MG63 (cell line): ENCODE measurements at places on chromosomes 4 and X. TPM values are rescaled to one million over a fixed set of nuclear protein-coding genes. Genes with fewer than 3 reads are reported as not detected.

- no peak for DNase-seq
Measured at GRCh38 chrX:84710611-84711010, 208.4 kb upstream of the HDX start.

DNA sequence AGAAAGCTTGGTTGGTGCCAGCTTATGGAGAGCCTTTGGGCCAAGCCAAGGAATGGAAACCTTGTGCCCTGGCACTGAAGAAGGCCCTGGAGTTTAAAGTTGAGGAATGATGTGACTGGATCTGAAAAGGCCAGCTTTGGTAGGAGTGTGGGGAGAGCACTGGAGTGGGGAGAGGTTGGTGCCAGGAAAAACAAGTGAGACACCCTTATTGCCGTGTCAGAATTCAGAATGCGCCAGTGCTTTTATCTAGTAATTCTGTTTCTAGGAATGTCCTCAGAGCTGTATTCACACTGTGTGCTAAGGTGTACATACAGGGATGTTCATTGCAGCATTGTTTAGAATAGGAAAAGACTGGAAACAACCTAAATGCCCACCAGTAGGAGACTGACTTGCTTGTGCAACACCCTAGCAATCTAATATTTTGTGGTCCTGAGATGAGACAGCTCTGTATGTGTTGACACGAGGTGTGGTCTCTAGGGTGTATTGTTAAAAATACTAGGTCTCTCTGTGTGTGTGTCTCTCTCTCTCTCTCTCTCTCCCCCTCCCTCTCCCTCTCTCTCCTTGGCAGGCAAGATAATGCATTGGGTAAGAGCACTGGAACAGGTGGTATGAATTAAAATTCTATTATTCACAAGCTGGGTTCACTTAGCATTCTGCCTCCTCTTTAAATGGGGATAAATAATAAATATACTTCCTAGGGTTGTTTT is 107.8 kb downstream of the GATB start:
- DNase-seq = no peak

DNA sequence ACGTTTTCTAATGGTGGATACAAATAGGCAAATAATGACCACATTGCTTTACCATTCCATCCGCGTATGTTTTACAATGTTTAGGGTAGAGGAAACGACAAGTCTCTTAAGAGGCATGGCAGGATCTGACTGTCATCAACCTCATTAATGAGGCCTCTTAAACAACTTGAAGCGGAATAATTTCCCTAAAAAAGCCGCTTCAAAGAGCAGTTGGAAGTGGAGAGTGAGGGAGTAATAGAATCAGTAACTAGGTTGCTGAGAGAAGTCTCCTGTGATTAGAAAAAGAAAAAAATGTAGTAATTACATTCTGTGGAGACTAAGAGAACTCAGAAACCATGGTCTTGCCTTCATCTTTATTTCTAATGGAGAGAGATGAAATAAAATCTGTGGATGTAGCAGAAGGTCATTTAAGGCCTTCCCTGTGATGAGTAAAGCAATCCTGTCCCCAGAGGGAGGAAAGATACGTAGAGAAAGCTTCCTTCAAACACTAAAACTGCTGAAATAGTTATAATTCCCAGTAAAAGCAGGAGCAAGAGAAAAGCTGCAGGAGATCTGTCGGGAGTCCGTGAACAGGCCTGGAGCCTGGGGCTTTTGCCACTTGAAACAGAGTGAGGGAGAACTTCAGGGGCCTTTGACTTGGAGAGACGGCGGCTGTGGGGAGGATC is 11.1 kb upstream of the SEPSECS start:
- no peak for DNase-seq

GRCh38 chr4:31045151-31045550 is 325.0 kb downstream of the PCDH7 start:
- no peak for DNase-seq

- peak; percentile 65 for DNase-seq
Measured at GRCh38 chr4:139083607-139083955, 68.0 kb downstream of the NOCT start.

- no peak for DNase-seq
Measured at GRCh38 chrX:115268421-115268820, 21.1 kb upstream of the LUZP4 start.

GRCh38 chr4:104385713-104386112 is 109.0 kb downstream of the CXXC4 start:
- DNase-seq = no peak

DNA sequence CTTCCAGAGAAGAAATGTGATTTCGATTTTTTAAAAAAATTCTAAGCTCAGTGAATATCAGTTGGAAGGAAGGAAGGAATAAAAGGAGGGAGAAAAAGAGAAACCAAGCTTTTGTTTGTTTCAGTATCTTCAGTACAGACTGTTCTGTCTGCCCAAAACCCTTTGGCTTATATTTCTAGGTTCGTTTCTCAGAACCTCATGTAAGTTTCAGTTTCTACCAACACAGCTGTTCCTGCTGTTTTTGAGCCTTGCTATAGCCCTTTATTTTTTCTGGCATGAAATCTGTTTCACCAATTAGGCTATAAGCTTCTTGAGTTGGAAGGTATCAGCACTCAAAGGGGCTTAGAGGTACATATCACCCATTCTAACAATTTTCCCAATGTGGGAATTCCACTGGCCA is 157.9 kb downstream of the GBA3 start:
- DNase-seq = no peak

DNA sequence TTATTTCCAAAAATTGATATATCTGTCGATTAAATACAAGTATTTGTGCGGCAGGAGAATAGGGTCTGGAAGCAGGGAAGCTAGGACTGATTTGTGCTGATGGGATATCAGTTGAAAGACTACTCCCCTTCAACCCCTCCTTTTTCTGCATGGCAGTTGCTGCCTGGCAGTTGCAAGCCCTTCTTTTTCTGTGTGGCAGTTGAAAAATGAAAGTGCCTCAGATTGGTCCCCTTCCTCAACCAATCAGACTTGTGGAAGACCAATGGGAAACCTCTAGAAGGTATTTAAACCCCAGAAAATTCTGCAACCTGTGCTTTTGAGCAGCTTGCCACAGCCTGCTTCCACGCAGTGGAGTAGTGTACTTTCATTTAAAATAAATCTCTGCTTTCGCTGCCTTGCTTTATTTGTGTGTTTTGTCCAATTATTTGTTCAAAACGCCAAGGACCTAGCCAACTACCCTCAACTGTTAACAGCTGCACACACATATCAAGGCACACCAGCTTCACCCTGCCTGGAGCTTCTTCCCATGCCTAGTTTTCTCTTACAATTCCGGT is 1.5 kb upstream of the TMA16 start:
- no peak for DNase-seq

DNA sequence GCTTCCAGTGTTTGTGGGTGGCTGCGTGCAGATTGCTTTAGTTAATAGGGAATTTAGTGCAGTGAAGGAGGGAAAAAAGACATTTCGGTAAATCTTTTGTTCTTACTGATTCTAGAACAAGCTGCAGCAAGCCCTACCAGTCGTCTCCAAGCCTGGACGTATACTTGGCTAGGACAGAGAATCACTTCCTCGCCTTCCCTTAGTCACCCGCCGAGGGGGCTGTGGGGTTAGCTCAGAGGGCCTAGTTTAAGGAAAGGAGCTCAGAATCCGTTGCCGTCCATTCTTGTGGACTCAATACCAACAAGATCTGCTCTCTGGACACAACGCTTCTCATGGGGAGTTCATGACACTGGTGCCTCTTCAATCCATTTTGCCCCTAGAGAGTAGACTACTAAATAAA is 36.3 kb upstream of the FAT1 start:
- no peak for DNase-seq

GRCh38 chr4:89491761-89492160 is 184.2 kb upstream of the GPRIN3 start:
- no peak for DNase-seq

GRCh38 chr4:107988763-107989035 is 990 bp upstream of the HADH start:
- DNase-seq = no peak

DNA sequence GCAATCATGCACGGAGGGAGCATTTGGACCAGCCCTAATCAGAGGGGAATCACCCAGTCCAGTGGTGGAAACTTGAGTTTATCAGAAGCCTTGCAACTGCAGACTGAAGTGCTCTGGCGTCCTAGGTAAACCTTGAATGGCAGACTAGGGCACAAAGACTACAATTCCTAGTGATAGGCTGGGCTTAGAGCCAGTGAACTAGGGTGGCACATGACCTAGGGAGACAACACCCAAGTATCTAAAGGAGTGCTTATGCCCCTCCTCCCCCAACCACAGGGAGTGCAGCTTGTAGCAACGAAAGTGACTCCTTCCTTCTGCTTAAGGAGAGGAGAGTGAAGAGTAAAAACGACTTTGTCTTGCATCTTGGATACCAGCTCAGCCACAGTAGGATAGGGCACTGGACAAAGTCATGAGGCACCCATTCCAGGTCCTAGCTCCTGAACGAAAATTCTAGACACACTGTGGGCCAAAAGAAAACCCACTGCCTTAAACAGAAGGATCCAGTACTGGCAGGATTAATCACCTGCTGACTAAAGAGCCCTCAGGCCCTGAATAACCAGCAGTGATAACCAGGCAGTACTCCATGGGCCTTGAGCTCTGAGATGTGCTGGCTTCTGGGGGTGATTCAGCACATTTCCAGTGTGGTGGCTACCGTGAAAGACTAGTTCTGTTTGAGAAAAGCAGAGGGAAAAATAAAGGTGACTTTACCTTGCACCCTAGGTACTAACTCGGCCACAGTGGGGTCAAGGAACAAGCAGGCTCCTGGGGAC is 58.7 kb upstream of the STARD8 start:
- no peak for DNase-seq

DNA sequence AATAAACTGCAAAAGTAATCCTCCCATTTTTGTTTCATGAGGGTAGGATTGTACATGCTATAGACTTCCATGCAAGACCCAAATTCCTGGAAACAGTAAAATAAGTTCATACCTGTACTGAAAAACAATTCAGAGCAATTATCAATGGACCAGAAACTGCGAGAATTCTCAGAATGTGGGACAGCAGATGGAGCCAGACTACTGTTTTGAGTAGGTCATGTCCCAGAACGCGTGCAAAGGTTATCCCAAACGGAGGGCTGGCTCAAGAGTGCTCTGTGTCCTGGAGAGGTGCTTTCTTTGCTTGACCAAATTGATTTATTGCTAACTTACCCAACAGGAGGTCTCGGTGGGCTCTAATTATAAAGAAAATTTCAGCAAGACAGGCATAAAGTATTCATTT is 1.7 kb upstream of the MAGEH1 start:
- DNase-seq = no peak

DNA sequence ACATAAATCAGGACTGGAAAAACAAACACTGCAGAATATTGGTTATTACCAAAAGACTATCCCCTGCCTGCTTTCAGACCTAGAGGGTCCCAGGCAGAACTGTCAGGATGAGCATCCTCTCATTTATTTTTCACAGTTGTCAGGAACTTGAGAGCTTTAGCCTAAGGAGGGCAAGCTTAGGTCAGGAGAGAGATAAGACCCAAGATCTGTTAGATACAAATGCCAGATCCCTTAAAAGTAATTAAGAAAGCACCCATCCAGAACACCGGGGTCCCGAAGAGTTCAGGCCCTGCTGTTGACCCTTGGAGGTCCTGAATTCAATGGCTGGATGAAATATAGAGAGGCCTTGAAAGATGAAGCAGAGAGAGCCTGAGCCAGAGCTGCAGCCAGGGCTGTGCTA is 5.9 kb upstream of the MAGEB3 start:
- DNase-seq = no peak

- DNase-seq = no peak
Measured at GRCh38 chr4:79798047-79798446, 275.0 kb downstream of the ANTXR2 start.

DNA sequence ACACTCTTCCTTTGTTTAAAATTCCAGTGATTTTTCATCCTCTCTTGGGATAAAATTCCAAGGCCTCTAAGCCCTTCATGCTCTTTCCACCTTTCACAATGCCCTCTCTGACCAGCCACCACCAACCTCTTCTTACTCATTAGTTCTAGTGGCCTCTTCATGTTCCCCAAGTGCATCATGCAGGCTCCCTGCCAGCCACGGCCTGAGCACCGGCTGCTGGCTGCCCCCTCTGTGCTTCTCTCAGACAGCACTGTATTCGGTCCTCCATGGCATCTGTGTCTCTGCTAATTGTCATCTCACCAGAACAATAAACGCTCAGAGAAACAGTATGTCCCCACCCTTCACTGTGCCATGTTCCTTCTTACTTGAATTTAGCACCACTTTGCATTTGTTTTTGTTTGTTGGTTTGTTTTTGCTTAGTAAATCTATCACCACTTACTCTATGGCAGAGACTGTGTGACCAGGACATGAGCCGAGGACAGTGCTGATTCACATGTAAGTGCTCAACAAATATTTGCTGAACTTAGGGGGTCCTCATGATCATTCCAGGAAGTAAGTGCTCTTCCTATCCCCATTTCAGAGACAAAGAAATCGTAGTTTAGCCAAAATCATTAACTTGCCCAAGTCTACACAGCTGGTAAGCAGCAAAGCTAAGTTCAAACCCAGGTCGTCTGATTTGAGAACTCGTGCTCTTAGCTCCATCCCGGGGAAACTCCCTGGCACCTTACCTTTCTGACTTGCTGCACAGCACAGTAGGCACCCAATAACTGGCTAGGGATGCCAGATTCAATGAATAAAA is 77.1 kb upstream of the UCP1 start:
- DNase-seq = no peak

DNA sequence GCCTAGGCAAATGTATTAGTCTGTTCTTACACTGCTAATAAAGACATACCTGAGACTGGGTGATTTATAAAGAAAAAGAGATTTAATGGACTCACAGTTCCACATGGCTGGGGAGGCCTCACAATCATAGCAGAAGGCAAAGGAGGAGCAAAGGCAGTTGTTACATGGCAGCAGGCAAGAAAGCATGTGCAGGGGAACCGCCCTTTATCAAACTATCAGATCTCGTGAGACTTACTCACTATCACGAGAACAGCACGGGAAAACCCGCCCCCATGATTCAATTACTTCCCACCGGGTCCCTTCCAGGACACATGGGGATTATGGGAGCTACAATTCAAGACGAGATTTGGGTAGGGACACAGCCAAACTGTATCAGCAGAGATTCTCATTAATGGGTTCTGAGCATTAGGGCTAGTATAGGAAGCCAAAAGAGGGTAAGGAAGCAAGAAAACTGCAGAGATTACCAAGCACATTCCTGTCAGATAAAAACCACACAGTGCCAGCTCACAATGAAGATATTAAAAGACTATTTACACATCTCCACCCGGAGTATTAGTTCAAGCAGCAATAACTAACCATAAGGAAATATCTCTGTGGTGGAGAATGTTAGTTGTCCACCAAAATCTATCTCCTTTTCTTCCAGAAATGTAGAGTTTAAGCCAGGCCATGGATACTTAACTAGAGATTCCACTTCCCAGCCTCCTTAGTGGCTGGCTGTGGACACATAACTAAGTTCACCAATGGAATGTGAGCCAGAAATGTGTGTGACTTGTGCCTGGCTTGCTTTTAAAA is 61.2 kb upstream of the HOPX start:
- DNase-seq = no peak

- DNase-seq = peak; percentile 14
Measured at GRCh38 chr4:184838249-184839074, 12.7 kb upstream of the ACSL1 start.

The HHIP gene
- total RNA-seq = not detected in 2 replicates

The CSAG3 gene
- not detected in 2 replicates for total RNA-seq

The F8 gene
- 5.6 and 7.4 TPM in 2 replicates for total RNA-seq

The TLR6 gene
- total RNA-seq = 0.82 TPM in 1 of 2 replicates, not detected in the other

The BEX5 gene
- total RNA-seq = not detected in 2 replicates

The CCNB3 gene
- not detected in 2 replicates for total RNA-seq

The ADH6 gene
- not detected in 2 replicates for total RNA-seq

The MAGEE1 gene
- total RNA-seq = 0.76 and 1.5 TPM in 2 replicates
